CD4-positive, alpha-beta T cell treated with Interleukin-10 for 1 hour (primary cell): ENCODE measurements at places on chromosomes 3 and 15.

DNA sequence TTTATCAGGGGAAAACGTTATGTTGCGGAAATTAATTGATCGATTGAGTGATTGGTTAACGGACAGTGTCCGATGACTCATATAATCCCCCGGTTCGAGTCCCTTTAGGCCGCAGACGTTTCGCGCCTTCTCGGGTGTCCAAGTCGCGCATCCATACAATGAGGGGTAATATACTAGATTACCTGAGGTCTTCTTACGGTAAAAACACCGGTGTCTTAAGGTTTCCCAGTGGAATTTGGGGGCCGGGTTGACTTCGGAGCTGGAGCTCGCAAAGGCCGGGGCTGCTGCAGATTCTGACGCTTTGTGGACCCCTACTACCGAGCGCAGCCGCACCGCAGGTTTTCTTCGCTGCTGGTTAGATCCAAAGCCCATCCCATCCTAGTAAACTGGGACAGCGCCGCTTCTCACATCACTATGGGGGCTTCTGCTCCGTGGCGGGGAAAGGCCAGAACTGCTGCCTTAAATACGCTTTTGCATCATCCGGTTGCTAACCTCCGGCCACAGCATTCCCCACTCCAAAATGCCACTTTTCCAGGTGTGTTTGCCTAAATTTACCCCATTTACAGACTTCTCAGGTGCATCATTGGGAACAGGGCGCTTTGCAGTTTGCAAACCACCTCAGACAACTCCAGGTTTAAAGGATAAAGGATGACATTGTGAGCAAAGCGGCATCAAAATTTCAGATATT lies 858 bp upstream of the SACM1L start:
- DNase-seq = peak; percentile 39

DNA sequence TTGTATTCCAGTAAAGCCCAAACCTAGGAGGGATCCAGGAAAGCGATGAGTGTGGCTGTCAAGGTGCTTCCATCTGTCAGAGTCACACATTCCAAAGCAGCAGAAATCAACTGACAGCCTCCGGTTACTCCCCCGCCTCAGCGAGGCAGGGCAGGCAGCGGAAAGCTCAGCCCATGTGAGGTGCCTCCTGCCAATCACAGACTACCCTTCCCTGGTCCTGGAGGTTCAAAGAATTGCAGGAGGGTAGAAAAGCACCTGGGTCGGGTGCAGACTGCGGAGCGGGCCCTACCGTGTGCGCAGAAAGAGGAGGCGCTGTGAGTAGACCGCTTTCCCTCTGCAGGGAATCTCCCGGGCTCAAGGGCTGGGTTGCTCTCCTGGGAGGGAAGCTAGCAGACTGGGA lies at the start of gene UPK1B:
UPK1B (plus strand) TSS at position 274 of the 400 bp plus-strand sequence. CDS start 13,144 bp downstream, outside the sequence.
- DNase-seq = no peak

DNA sequence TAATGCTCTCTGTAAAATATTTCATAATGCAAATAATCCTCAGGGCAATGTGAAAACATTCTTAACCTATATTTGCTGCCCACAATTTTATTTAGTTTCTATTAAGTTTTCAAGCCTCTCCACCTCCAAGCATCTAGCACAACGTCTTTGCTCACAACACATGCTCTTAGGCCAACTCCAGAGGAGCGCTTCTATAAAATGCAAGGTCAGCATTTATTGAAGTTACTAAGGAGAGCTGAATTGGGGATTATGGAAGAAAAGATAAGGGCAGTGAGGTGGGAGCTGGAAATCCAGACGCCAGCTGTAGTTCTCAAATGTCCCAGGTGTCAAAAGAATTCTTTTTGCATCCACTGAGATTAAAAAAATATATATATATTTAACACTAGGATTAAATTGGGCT lies 996 bp downstream of the RABL3 start:
- DNase-seq = no peak

DNA sequence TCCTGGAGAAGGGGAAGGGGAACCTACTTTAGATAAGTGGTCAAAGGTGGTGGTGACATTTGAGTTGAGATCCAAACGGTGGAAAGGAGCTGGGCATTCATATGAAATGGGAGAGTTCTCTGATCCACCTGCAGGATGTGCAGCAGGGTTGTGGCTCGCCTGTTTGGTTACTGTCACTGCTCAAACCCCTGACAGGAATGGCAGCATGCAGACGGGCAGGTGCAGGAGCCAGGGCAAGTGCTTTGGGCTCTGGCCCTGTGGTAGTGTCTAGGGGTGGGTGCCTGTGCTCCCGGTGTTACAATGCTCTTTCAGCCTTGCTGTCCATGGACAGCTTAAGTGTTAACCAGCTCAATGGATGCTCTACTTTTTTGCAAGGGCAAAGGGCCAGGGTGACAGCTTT lies 18.5 kb downstream of the PAQR9 start:
- no peak for DNase-seq

DNA sequence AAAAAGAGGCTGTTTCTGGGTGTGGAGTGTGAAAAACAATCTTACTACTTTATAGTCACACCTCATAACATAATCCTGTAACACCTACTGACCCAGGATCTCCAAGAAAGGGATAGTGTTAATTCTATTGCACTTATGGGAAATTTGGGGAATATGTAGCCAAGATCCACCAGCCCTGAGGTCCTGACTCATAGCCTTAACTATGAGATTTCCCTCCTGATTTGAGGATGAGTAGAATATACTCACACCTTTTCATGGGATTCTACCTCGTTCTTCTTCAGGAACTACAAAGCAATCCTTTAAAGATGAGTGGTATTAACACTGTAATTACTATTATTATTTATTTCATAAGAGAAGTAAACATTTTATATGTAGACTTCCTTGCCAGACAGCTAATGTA lies 315.2 kb downstream of the MECOM start:
- DNase-seq = no peak

DNA sequence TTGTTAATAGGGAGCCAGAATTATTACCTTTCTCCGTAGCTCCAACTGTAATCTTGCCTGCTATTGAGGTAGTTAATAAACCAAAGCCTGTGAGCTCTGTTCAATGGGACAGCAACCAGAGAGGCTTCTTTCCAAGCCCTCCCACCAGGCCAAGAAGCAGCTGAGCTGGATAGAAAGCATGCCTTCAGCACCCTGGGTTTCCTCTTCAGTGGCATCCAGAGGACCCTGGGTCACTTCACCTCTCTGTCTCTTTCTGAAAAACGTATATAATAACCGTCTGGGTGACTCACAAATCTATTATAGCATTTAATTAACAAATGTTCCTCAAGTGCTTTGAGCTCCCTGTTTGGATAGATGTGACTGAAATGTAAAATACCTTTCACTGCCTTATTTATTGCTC lies 420.0 kb downstream of the LPP start:
- no peak for DNase-seq

- no peak for DNase-seq
Observed at GRCh38 chr15:66252685-66253417, 699 bp downstream of the MEGF11 start.

DNA sequence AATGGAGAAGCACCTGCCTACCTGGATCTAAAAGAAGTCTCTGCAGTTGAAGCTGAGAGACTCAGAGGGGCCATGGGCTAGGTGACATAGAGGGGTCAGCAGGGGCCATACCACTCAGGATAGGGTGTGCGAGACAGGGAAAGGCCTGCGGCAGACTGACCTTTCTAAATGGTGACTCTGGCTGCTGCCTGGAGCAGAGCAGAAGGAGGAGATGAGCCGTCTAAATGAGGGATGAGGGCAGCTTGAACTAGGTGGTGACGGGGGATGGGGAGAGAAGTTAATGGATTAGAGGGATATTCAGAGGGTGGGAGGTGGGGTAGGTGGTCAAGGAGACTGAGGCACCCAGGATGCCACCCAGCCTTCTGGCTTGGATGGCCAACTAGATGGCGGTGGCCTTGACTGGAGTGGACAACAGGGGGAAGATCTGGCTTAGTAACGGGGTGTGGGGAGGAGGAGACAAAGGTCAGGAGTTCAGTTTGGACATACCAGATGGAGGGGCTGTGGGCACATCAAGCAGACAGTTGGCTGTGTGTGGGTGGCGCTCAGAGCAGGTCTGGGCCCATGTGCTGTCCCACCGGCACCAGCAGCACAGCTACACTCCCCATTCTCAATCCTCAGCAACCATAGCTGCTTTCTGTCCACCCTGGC lies 3.2 kb upstream of the ITIH1 start:
- DNase-seq = no peak

DNA sequence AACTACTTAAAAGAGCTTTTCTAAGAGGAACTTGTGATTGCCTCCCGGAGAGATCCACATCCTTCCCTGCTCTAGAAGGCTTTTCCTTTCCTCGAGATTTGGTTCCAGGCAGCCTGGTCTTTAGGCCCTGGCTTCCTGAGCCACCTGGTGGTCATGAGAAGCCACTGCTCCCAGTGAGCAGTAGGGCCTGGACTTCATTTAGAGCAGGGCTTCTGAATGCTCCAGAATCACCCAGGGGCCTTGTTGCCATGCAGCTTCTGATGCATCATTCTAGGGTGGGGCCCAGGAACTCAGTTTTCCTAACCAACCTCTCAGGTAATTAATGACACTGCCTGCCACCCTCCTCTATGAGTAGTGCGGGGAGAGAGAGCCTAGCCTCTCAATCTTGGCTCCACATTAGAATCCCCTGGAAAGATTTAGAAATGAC lies 29.6 kb downstream of the PSMD6 start:
- DNase-seq = peak; percentile 72

DNA sequence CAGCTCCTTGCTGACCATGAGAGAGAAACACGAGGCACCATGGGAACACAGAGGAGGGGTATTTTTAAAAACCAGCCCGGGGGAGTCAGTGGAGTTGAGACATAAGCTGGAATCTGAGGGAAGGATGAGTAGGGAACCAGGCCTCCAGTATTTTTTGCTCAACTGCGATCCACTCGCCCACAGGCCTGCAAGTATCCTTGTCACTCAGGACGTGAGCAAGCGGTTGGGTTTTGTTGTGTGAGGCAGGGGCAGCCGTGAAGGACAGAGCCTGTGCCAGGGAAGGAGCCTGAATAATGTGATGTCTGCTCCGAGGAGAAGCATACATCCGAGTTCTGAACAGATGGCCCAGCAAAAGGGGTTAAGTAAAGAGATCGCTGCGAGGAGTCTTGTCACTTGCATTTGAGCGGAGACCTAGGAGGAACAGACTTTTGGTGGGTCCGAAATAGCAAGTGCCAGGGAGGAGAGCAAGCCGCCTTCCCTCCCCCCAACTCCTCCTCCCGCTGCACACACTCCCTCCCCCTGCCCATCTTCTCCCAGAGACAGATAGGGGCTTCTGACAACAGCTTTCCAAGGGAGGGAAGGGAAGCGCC lies 20.4 kb upstream of the NTRK3 start:
- no peak for DNase-seq

GRCh38 chr3:101179637-101180036 lies 140.7 kb downstream of the IMPG2 start:
- DNase-seq = no peak

- no peak for DNase-seq
Observed at GRCh38 chr3:53056442-53056841, 10.6 kb upstream of the SFMBT1 start.

DNA sequence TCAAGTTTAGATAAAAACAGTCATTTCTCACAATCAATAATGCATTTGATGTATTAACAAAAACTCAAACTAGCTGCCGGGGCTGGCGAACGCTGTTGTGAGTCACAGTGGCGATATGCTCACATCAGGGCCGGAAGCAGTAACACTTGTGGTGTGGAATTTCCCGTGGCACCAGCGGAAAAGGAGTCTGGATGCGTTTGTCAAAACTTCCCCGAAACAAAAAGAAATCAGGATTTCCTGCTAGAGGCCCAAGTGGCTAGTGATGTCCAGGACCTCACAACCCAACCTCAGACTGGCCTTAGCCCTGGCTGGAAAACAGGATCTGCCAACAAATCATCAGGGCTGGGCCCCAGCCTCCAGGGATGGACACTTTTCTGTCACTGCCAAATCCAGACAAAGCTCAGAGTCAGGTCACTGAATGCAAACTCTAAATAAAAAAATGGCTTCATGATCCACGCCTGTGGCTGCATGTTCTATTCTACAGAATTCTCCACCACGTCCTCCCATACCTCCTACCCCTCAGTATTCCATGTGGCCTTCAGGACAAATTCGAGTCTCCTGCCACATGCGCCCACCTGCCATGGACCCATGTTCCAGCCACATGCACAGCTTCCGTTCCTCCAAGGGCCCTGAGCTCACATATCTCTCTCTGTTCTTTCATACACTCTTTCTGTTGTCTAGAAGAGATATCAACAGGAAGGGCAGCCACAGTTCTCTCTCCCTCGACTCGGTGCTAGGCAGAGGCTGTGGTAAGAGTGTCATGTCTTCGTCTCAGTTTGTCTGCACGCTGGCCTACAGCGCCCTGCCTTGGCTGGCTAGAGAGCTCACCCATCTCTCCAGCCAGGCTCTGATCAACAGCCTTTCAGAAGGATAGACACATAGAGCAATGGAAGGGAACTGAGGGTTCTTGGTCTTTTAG lies 35.4 kb downstream of the EHD4 start:
- DNase-seq = peak; percentile 89

GRCh38 chr3:125651244-125651643 lies 55.9 kb upstream of the OSBPL11 start:
- no peak for DNase-seq

GRCh38 chr15:32717426-32718226 lies at the start of gene GREM1:
GREM1 (plus strand) TSS chr15:32718004; CDS start chr15:32730691, 12,687 bp downstream.
- DNase-seq = no peak

- no peak for DNase-seq
Observed at GRCh38 chr15:19899021-19899824, 642.4 kb downstream of the GOLGA6L6 start.

DNA sequence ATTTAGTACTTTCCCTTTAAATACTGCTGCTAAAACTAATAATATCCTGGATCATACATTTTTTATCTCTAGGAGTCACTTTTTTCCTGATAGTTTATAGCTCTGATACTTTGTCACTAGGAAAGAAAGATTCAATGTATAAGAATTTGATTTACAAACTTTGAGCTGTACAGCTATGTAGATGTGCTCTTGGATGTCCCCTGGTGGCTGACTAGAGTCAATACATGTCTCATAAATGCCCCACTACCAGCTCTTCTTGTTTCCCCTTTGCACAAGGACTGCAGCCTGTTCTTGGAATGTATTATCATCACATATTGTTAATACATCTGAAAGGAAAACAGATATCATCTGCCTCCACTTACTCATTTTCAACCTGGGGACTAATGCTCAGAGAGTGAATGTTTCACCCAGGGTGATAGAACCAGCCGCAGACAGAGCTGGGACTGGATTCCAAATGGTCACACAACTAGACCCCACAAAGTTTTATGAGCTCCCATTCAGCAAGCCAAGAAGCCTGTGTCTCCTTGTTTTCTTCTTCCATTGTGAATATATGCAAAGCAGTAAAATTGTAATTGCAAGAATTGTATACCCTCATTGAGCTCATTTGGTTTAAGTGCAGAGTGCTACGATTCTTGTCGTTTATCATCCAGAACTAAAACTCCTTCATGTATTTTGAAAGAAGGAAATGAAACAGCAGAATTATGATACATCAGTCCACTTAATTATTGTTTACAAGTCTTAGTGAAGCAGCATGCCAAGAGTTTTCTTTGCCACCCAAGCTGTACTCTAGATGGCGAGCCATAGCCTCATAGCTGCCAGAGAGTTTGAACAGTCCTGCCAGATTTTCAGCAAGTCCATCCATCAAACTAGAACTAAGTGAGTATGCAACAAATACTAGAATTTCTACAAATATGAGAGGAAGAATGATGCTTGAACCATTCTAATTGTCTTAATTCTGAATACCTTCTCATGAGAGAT lies 261.6 kb upstream of the LMCD1 start:
- DNase-seq = peak; percentile 24
